ENCODE measurements at places on chromosomes 16 and 17. TPM values are rescaled to one million over a fixed set of nuclear protein-coding genes. Genes with fewer than 3 reads are reported as not detected.

The SLC13A2 gene
- polyA plus RNA-seq, result not detected

- no peak for DNase-seq
Observed at GRCh38 chr17:50903604-50904517, 37.7 kb upstream of the TOB1 start.

The NPIPB13 gene
- 15.4 TPM for polyA plus RNA-seq

DNA sequence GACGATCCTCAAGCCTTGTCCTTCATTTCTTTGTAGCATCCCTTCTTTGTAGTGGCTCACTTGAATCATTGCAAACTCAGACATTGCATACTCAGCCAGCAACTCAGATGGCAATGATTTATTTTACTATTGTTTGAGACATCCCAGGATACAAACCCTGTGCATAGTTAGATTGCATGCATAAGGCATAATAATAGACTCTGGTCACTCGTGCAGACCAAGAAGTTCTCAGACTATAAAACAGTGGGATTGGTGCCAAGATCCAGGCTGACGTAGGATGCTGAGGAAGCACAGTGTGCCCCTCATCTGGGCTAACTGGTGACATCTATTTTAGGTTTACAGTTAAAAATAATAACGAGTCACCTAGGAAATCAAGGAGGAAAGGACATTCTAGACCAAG is 142.3 kb downstream of the PMP22 start:
- DNase-seq, result no peak

GRCh38 chr16:61579195-61579594 is 457.0 kb downstream of the CDH8 start:
- DNase-seq, result no peak

DNA sequence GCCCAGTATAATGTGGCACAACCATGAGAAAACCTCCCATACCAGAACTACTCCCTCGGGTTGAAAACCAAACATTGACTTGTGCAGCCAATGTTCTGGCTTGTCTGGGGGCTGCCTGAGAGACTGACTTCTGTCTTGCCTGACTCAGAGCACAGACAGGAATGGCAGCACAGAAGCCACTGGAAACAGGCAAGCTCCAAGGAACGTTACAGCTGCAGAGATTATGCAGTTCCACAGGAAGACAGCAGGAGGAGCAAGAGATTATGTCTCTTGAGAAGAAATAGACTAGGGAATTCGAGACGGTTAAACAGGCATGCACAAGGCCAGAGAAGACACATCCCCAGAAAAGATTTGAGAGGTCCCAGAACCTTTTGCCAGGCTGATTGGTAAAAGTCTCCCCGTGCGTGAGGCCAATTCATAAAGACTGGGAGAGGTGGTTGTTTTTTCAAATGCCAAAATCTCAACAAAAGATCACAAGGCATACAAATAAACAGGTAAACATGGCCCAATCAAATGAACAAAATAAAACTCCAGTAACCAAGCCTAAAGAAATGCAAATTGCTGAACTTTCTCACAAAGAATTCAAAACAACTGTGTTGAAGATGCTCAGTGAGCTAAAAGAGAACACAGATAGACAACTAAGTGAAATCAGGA is 90.6 kb upstream of the CDH5 start:
- no peak for DNase-seq

DNA sequence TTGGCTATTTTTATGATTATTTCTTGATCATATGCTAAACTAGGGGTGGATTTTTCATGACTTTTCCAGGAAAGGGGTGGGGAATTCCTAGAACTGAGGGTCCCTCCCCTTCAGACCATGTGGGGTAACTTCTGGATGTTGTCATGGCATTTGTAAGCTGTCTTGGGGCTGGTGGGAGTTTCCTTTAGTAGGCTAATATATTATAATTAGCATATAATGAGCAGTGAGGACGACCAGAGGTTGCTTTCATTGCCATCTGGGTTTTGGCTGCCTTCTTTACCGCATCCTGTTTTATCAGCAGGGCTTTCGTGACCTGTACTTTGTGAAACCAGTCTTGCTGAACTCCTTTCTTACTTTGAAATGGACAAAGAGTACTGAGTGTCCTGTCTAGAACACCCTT is 40.4 kb upstream of the ABCA5 start:
- DNase-seq, result no peak

- no peak for DNase-seq
Observed at GRCh38 chr16:4138713-4139112, 22.5 kb upstream of the ADCY9 start.

Data from CD14-positive monocyte (primary cell).